ENCODE measurements at places on chromosomes 12 and 14.

GRCh38 chr14:94696518-94696917, 73.4 kb downstream of the GSC start:
- DNase-seq: no peak

- DNase-seq: no peak
Measured at GRCh38 chr12:114668151-114668885, 15.7 kb downstream of the TBX3 start.

DNA sequence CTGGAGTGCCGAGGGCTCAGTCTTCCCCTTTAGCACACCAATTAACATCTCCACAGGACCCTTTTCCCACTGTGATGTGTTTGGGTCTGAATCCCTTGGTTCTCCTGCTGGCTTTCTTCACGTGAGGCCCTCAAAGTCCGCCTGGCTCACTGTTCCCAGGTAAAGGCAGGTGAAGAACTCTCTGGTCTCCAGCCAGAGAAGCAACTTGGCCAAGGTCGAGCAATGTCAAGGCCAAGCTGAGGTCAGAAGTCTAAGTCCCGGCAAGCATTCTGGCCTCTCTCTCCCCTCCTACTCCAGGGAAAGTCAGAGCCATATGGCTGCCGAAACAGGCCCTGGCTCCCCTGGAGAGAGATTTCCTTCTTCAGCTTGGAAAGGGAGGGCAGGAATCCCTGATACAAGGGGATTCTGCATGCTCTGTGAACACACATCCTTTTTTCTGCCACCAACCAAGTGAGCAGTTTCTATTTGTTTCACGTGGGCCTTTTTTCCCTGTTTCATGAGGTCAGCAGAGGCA, 61.4 kb upstream of the ESRRB start:
- DNase-seq: no peak

DNA sequence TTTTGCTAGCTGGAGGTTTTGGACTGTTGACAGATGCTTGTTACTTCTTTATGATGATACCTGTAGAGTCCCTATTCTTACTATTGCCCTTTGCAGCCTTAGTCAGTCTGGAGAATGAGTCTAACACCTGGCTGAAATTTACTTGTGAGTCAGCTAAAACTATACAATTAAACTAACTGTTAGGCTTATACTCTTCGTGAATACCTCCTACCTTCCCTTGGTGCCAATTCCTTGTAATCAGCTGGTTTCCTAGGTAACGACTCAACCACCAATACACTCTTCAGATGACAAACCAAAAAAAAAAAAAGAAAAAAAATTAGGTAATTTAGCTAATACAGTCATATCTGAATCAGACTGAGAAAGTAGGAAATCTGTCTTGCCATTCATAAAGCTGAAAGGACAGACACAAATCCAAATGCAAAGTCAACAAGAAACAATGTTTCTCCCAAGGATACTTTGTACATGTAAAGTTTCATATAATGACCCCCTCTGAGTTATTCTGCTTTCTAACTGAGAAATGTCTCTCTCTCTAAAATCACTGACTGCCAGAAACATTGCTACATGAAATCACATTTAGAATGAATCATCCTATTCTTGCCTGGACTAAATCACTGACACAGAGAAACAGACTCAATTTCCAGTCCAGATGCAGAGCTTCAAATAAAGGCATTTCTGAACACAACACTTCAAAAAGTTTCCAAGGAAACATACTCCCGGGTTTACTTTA, 56.5 kb upstream of the CDKL1 start:
- no peak for DNase-seq

DNA sequence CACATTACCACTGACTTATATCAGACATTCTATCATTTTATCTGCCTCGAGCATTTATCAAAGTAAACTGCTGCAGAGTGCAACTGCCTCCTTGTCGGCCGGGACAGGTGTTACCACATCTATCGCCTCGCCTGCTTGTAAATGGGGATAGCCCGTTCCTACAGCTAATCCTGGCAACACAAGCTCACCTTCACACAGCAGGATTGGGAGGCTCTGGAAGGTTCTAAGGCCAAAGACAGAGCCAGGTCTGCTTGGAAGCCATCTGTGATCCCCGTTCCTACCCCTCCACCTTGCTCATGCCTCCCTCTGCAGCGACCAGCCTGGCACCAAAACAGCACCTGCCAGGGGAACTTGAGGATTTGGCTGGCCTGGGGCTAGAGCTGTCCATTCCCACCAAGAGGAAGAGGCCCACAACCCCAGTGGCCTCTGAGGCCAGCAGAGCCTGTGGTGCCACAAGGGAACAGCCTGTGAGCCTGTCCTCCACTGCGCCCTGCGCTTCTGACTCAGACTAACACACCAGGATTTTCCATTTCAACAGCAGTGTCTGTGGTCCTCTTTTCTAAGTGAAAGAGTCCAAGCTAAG, 114.8 kb upstream of the DIO3 start:
- no peak for DNase-seq

- no peak for DNase-seq
Measured at GRCh38 chr14:75926431-75927115, 55.2 kb downstream of the TGFB3 start.

DNA sequence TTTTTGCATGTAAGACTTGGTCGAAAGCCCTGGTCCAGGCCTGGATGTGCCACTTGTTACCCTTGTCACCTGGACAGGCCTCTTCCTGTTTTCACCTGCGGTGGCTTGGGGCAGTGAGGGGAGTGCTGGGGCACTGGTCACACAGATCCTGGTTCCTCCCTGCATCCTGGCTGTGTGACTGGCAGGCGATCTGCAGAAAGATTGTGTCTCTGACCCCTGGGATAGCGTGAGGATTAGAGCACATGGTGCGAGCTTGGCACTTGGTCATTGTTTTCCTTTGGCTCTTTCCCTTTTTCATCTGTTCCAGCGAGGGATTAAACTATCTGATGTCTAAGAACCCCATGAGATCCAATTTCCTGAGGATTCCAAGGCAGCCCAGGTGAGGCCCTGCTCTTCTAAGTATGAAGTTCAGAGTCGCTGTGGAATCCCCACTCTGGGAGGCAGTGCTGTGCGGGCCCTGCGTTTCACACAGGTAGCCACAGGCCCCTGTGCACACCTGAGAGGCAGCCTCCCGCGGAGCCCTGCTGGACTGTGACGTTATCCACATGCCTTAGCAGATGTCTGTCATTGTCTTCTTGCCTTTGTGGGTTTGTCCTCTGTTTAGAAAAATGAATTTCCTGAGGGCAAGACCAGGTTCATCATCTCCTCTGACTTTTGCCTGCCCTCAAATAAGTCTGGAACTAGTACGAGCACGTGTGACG, 288.4 kb downstream of the CACNA1C start:
- DNase-seq: no peak

DNA sequence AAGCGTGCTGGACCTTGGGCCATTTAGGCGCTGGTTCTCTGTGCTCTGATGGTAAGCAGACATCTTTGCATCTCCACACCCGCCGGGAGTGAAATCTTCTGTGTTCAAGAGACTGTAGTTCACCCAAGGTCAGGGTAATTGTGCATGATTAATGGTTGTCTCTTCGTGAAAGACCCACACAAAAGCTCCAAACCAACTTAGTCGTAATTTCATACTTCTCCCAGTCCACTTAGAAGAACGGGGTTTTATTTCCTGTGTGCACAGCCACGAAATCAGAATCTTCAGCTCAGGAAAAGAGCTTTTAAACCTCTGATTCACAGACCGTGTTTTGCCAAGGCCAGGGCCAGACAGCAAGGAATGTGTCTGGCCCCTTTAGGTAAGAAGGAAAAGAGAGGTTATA, 640.9 kb downstream of the MED13L start:
- no peak for DNase-seq

DNA sequence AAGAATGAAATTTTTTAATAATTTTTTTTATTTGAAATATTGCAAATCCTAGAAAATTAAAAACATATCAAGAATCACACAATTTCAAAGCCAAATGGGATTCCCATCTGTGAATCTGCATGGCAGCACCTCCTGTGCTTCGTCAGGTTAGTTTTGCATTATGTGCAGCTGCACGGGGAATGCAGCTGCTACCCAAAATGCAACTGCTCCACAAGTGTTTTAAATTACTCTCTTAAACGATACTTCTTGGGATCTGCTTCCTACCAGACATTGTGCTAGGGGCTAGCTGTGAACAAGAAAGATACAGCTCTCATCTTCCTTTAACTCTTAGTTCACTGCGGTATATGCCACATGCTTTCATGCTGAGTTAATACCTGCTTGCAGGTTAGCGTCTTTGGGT, 154.2 kb downstream of the CRADD start:
- no peak for DNase-seq

- no peak for DNase-seq
Measured at GRCh38 chr12:27221625-27222387, 22.3 kb upstream of the STK38L start.

DNA sequence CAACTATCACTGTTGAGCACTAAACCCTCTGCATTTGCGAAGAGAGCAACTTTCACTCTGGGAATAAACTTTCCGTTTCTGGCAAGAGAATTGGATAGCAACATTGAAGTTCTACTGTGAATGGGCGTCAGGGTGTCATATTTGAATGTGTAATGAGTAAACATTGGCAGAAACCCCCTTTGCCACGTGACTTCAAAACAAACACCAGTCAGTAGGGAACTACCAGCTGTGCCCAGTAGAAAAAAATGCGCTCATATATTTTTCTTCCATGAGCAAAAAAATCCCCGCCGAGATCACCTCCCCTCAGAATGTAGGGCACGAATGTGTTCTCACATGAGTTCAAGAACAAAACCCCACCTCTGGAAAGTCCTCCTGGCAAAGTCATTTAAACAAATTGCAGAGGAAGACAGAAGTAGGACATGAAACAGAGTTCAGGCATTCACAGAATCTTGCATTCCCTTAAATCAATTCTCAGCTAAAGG, 80.6 kb downstream of the BTG1 start:
- DNase-seq: no peak

GRCh38 chr12:132611620-132612019, 1.2 kb upstream of the LRCOL1 start:
- DNase-seq: no peak

- no peak for DNase-seq
Measured at GRCh38 chr14:75880512-75880911, 101.3 kb downstream of the TGFB3 start.

GRCh38 chr12:53505555-53506449, 1.5 kb downstream of the NPFF start:
- no peak for DNase-seq

- no peak for DNase-seq
Measured at GRCh38 chr12:107058190-107058589, 35.2 kb downstream of the CRY1 start.
